ENCODE measurements at places on chromosomes 6 and 20.

- DNase-seq, result peak; percentile 54
Observed at GRCh38 chr6:75493400-75494064, at the start of gene FILIP1. TSS of gene FILIP1 (minus strand) at chr6:75493800. CDS start at chr6:75414972, 78,828 bp downstream.

- no peak for DNase-seq
Observed at GRCh38 chr6:25193460-25194171, 85.6 kb upstream of the CARMIL1 start.

DNA sequence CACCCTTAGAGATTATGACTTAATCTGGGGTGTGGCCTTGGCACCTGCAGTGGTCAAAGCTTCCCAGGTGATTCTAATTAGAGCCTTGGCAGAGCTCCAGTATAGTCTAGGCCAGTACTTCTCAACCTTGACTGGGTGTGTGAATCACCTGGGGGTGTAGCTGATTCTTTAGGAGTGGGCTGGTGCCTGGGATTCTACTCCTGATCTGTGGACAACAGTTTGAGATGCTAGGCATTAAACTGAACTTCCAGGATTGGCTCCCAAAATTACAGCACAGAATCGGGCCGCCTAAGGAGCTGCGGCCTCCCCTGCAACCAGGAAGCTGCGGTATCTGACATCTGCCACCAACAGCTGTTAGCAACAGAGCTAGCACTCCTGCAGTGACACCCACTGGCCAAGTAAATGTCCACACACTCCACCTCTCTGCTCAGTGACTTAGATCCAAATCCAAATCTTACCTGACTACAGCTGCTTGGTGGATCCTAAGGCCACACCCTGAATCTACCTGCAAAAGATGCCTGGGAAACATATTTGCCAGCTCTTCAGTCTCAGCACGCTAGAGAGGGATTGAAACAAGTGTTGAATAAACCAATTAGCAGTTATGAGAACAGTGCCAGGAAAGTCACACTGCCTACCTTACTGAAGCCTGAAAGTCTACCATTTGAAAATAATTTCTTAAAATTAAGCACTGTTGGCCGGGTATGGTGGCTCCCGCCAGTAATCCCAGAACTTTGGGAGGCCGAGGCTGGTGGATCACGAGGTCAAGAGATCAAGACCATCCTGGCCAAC, 126.7 kb downstream of the UNC5CL start:
- peak; percentile 59 for DNase-seq

DNA sequence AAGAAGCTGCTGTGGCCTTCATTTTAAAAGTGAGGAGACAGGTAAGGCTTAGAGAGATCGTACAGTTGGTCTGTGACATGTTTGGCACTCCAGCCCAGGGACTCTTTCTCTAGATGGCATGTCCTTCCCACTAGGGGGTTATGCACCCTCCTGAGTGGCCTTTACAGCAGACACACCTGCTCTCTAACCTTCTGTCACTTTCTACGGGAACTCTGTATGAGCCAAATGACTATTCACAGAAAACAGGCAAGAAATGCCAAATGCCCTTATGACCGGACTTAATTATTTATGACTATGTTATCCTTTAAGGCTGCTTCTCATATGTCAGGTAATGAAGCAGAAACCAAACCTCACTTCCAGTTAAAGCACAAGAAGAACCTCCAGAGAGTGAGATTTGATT, 91.2 kb downstream of the MAP3K5 start:
- DNase-seq, result no peak

DNA sequence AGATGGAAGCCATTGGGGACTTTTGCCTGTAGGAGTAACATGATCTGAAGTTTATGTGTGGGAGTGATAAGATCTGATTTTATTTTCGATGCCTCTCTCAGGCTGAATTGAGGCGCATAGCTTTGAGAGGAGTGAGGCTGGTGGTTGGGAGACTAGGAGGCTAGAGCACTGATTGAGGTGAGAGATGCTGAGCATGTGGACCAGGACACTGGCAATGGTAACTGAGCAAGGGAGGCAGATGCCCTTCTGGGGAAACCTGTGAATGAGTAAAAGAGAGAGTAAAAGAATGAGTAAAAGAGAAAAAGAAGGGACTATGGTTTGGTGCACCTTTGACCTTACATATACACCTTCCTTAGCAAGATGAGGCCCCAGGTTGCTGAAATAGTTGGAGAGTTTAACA, 3.0 kb downstream of the RRP36 start:
- DNase-seq, result no peak

DNA sequence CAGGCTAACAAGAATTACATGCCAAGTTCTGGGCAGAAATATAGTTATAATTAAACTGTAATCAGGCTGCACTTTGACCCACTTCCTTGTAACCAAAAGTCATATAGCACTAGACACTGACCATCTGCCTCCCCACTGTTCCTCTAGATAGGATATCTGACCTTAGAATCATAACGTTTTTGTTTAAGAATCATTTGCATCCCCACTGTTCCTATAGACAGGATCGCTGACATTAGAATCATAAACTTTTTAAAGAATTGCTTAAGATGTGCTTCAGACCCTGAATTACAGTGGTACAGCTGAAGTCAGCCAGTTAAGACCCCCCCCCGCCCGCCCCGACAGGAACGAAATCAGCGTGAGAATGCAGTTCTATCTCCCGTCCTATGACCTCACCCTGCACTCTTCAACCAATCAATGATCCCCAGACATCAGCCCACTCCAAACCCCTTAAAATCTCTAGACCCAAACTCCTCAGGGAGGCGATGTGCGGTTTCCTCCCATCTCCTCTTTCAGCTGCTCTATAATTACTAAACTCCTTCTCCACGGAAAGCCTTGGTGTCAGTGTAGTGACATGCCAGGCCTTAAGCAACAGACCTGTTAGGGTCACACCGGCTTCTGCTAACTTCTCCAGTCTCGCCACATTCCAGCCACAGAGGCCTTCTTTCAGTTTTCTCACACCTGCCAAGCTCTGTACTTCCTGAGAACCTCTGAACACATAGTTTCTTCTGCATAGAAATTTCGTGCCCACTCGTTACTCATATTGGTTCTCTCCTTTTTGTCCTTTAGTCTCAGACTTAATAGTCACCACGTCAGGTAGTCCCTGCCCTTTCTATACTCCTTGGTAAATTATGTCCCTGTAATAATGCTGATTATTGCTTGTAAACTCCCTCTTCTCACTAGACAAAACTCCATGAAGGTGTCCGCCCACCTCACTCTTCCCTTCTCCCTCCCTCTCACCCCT, 93.5 kb downstream of the DTNBP1 start:
- DNase-seq, result no peak

GRCh38 chr20:47985092-47985850, 200.0 kb upstream of the SULF2 start:
- peak; percentile 72 for DNase-seq

- DNase-seq, result no peak
Observed at GRCh38 chr20:49831022-49831769, 18.6 kb downstream of the SLC9A8 start.

- no peak for DNase-seq
Observed at GRCh38 chr6:21692721-21693120, 99.2 kb downstream of the SOX4 start.

DNA sequence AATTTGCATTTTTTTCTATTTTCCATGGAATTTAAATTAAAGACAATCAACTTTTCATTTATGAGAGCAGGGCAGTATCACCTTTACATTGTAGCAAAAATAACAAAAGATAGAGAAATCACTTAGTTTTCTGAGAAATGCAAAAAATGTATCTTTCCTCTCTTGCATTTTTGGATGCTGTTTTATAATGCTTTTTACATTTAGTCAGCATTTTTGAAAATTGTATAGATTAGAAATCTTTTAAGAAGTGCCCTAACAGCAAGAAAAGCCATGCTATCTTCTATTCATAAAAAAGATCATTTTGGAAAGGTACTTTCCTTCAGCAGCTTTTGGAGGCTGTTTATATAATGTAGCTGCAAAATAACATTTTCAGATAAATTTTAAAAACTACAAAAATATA, 421.8 kb downstream of the EYS start:
- no peak for DNase-seq

DNA sequence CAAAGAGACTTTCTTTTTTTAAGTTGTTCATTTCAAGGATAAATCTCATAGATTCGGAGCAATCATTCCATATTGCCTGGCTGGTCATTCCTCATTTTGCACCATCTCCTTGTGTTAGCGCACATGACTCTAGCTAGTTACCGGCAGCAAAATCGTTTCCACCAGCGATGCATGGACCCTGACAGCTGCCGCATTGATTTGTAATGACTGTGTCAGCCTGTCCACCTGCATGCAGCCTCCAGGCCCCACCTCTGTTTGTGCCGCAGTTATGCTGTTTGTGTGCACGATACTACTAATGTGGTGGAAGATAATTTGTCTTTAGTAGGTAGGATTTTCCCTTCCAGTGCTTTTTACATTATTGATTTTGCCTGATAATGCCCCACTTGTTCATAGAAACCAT, 164.0 kb downstream of the TBC1D7 start:
- no peak for DNase-seq

- DNase-seq, result no peak
Observed at GRCh38 chr6:7115543-7116231, 7.9 kb downstream of the RREB1 start.

DNA sequence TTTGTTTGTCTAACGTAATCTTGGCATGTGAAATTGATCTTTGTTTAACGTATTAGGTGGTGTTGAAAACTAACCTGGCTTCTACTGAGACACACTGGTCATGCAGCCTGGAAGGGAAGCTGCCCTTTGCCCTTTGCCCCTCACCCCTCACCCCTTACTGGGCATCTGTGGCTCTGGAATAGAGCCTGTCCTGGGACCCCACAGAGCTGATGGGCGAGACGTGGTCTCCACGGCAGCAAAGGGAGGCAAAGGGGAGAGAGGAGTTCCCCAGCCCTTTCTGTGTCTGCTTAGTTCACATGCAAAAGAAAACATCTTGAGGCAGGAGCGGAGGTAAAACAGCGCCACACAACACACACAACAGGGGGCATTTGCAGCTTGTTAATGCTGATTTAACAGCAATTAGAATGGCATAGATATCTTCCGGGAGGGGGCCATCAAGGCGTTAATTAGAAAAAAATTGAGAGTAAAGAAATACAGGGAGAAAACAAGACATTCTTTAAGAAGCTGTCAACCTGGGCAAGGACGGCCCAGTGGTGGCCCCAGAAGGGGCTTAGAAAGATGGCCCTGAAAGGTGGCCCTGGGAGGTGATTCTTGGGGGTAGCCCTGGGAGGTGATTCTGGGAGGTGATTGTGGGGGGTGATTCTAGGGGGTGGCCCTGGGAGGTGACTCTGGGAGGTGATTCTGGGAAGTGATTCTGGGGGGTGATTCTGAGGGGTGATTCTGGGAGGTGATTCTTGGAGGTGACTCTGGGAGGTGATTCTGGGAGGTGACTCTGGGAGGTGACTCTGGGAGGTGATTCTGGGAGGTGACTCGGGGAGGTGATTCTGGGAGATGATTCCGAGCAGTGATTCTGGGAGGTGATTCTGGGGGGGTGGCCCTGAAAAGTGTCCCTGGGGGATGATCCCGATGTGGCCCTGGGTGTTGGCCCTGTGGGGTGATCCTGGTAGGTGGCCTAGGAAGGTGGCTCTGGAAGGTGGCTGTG, 44.5 kb upstream of the DACT2 start:
- DNase-seq, result no peak

DNA sequence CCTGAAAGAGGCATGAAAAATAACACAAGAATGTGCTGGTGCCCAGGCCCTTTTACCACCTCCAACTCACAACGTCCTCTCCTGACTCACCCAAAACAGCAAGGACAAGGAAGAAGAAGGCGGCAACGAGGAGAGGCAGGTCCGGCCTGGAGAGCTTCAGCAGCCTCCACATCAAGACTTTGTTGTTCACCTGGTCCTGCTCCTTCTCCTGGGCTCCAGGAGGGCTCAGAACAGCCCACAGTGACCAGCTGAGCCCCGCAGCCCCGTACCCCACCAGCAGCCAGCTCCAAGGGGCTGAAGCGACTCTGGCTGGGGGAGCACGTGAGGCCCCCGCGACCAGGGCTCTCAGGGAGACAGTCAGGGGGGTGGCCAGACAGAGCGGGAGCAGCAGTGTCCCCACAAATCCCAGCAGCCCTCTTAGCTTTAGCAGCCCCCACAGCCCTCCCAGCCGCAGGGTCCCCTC, 857 bp downstream of the TAP2 start:
- DNase-seq, result no peak

GRCh38 chr6:28922004-28922820, 1.6 kb downstream of the TRIM27 start:
- DNase-seq, result peak; percentile 53

DNA sequence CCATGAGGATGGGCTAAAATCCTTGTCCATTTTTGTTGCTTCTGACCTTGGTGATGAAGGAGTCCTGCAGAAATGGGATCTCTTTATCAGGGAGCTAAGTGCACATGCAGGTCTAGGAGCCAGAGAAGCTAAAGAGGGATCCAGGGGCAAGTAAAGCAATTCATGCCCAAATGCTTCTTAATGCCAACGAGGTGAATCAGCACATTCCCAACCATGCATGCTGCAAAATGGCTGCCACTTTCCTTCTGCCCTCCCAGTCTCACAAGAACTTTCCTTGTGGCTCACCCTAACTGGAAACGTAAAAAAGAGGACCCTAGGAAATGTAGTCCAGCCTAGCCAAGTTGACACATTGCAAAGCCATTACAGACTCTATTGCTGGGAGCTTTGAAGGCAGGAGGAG, 298.4 kb downstream of the MAFB start:
- DNase-seq, result no peak

GRCh38 chr6:154218301-154218700, 138.3 kb downstream of the IPCEF1 start:
- no peak for DNase-seq

- no peak for DNase-seq
Observed at GRCh38 chr20:33137195-33137594, 30.8 kb upstream of the BPIFA2 start.

DNA sequence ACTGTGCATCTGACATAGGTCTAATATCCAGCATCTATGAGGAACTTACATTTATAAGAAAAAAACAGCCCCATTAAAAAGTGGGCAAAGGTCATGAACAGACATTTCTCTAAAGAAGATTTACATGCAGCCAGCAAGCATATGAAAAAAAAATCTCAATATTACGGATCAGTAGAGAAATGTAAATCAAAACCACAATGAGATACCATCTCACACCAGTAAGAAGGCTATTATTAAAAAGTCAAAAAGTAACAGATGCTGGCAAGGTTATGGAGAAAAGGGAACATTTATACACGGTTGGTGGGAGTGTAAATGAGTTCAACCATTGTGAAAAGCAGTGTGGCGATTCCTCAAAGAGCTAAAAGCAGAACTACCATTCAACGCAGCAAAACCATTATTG, 13.1 kb downstream of the METTL24 start:
- DNase-seq, result no peak

Measured in lung microvascular endothelial cell (primary cell).